ENCODE measurements at places on chromosomes 5 and 9.

- no peak for DNase-seq
Observed at GRCh38 chr9:27792971-27793689, 219.8 kb upstream of the C9orf72 start.

- peak; percentile 20 for DNase-seq
Observed at GRCh38 chr9:127803507-127804352, 1.0 kb downstream of the FPGS start.

GRCh38 chr5:14464671-14465070 lies 116.9 kb upstream of the OTULINL start:
- no peak for DNase-seq

- DNase-seq = no peak
Observed at GRCh38 chr5:40631236-40631635, 48.5 kb upstream of the PTGER4 start.

GRCh38 chr5:122967085-122967484 lies 69.4 kb downstream of the PPIC start:
- DNase-seq = no peak

DNA sequence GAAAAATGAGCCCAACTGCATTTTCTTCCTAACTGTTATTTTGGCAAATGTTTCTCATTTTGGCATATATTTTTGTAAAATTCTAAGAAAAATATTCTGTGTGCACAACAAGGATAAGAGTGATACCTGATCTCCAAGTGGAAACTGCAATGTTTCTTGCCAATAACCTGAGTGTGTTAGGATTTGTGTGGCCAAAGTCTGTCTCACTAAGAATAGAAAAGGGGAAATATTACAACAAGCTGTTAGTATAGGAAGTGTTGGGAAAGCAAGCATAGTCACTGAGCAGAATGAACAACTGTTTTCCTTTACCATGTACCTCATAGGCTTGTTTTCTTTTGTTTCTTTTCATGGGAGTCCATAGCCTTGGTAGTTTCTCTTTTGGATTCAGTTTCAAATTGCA lies 624.2 kb downstream of the MTRR start:
- no peak for DNase-seq

GRCh38 chr5:154487541-154487940 lies 9.5 kb upstream of the HAND1 start:
- DNase-seq = no peak

GRCh38 chr5:168422431-168422830 lies 63.8 kb upstream of the RARS1 start:
- DNase-seq = no peak

- DNase-seq = peak; percentile 12
Observed at GRCh38 chr9:124665391-124666058, 105.6 kb downstream of the NR6A1 start.

GRCh38 chr9:107833295-107833694 lies 343.7 kb upstream of the KLF4 start:
- peak; percentile 9 for DNase-seq

DNA sequence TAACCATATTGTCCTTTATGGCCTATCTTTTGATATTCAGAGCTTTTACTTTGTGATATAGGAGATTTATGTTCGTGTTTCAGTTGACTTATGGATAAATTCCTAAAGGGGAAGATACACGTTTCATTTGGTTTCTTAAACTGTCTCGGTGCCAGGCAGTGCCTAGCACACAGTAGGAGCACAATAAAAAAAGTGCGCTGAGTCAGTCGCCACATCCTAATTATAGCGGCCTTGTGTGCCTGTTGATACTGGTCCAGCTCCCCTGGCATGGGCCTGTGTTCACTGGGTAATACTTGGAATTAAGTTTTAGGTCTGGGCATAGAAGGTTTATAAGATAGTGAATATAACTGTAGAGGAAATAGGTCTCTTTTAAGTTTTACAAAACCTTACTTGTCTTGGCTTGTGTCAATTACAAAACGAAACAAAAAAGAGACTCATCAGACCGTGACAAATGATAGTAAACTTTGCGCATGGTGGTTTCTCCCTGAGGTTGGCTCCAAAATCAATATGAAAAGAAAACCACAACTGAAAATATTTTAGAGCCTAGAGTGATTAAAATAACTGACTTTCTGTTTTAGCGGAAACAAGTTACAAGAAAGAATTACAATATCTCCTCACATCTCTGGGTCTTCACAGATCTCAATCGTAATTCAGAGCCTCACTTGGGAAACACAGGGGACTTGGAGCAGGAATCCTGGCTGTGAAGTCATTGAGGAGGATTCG lies 84.8 kb downstream of the MVB12B start:
- DNase-seq = no peak

DNA sequence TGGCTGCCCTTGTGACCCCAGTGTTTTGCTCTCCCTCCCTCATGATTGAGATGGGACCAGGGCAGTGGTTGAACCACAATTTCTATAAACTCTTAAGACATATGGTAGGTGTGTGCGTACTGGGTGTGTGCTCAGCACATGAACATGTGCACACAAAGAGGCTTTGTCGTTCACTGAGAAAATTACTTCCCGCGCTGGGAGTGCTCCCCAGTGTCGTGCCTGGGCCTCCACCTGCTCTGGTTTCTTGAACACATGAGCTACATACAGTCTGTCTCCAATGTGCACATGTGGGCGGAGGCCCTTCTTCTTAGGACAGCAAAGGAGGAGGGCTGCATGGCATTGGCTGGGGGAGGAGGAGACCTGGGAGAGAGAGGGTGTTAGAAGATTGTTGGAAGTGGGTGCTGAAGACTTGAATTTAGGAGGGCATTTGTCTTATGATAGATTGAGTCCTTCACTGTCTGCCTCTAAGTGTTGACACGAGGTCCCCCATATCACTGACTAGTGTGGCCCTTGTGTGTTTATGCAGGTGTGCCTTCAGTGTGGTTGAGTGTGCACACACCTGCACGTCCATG lies 170.0 kb downstream of the CACNA1B start:
- no peak for DNase-seq

DNA sequence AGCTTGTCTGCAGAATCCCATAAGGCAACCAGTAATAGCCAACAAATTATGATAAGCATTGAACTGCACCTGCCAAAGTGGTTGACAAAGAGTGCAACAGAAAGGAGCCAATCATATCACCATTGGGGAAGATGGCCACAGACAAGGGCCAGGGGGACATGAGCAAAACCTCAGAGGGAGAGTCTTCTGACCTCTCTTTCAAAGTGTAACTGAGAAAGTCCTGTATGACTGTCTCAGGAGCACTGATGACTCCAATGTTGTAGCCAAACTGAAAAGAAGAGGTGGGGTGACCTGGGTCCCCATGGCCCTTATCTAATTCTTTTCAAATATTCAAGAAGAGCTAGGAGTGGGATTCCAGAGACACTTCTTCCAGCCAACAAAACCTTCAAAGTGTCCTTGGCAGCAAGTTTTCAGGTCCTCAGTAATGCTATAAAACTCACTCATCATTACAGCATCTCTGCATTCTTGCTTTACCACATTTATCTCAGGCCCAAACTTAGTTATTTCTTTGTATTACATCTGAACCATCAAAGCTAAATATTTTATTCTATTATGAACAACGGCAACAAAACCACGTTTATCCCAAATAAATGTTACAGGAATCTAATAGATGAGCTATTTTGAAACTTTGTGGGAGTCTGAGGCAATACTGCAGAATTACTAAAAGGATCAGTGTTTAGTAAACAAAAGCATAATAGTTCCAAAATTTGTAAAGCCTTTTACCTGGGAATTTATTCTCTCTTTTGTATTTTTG lies 24.4 kb downstream of the FBLL1 start:
- peak; percentile 62 for DNase-seq

- DNase-seq = no peak
Observed at GRCh38 chr5:32450952-32451351, 6.4 kb upstream of the ZFR start.

DNA sequence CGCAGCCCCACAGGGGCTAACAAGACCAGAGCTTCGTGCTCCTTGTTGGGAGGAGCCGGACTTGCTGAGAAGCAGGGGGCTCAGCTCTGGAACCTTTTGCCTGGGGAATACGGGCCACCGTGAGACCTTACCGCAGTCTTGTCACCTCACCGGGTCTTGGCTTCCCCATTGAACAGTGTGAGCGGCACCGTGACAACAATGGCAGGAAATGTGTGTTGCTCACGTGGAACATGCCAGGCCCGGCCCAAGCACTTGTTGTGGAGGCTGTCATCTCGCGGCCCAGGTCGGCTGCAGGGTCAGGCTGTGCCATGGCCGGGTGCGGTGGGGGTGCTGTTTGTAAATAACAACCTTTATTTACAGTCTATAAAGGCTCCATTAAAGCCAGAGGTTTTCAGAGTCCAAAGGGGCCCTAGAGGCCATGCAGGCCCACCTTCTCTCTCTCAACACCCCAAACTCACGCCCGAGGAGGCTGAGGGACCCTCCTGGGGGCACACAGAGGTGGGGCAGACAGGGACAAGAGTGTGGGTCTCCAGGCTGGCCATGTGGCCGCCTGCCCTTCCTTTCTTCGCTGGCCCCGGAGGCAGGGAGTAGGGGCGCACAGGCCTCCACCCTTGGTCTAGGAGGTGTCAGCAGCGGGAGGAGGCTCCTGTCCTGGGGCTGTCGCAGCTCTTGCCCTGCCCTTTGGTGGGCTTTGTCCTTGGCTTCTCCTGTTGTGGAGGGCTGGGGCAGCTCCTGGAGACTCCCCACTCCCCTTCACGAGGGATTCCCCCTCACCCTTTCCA lies 79.7 kb downstream of the TSPAN17 start:
- DNase-seq = no peak

GRCh38 chr5:107799306-107799705 lies 128.6 kb upstream of the EFNA5 start:
- no peak for DNase-seq

- peak; percentile 91 for DNase-seq
Observed at GRCh38 chr9:136564379-136564988, 18.6 kb upstream of the NOTCH1 start.

DNA sequence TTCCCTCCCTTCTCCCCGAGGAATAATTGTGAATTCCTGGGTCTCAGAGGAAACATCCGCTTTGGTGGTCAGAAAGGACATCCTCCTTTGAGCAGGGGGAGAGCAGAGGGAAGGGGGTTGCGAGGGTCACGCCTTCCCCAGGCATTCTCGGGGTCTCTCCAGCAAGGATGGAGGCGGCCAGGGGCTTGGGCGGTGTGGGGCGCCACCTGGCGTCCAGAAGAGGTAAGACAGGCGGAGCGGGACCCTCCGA lies 129.1 kb downstream of the KCNIP1 start:
- DNase-seq = no peak

DNA sequence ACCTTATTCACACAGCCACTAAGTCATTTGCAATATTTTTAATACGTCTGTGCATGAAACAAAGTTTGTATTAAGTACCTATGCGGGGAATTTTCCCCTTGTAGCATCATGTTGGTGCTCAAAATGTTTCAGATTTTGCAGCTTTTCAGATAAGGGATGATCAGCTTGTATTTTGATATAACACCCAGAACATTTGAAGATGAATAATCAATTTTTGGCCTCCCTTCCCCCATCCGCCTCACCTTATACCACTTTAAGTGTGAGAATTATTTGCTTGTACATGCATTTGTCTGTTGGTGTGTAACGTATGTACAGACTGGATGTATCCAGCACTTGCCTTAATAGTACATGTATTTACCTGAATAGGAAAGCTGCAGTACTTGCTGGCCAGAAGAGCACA lies 1.7 kb downstream of the JAK2 start:
- no peak for DNase-seq

GRCh38 chr5:172901788-172902496 lies 57.3 kb upstream of the RPL26L1 start:
- DNase-seq = peak; percentile 78

DNA sequence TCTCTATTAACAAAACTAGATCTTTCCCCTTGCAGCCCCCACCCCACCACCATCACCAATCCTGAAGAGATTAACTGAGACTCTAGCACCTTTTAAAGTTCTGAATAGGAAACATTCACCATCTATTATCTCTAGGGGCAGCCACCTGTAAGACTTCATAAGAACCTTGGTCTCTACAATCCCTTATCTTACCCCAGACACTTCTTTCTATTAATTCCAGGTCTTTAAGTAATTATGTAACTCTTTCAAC lies 180.2 kb upstream of the FBXL17 start:
- no peak for DNase-seq

DNA sequence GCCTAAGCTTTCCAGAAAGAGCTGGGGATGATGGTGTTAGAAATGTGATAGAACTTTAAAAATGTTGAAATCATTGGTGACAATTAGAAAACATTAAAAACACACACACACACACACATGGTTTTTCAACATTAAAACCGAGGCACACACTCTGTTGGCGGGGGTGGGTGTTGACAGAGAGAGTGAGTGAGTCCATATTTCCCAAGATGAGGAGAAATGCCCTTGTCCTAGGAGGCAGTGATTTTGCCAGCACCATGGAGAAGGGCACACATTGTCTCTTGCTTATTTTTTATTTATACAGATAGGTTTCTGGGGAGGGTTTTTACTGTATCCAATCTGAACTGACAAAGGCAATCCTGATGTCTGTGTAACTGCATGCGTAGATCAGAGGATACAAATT lies 152.5 kb downstream of the INSYN2B start:
- DNase-seq = no peak

GRCh38 chr9:38176251-38176650 lies 107.2 kb upstream of the SHB start:
- DNase-seq = no peak

DNA sequence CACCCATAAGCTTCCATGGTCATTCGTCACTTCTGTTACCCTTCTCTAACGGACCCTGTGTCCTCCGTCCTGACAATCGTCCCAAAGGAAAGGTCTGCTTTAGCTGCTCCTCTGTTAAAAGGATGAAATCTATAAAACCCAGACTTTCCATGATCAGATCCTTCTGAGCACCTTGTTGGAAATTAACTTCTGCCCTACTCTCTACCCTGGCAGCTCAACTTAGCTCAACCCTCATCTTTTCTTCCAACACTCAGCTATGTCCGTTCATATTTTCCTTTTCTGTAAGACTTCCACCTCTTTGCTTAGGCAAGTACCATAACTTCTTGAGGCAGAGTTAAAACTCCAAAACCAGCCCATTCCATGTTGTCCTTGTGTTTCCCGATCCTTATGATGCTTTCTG lies 205.4 kb downstream of the SPATA31A6 start:
- no peak for DNase-seq

DNA sequence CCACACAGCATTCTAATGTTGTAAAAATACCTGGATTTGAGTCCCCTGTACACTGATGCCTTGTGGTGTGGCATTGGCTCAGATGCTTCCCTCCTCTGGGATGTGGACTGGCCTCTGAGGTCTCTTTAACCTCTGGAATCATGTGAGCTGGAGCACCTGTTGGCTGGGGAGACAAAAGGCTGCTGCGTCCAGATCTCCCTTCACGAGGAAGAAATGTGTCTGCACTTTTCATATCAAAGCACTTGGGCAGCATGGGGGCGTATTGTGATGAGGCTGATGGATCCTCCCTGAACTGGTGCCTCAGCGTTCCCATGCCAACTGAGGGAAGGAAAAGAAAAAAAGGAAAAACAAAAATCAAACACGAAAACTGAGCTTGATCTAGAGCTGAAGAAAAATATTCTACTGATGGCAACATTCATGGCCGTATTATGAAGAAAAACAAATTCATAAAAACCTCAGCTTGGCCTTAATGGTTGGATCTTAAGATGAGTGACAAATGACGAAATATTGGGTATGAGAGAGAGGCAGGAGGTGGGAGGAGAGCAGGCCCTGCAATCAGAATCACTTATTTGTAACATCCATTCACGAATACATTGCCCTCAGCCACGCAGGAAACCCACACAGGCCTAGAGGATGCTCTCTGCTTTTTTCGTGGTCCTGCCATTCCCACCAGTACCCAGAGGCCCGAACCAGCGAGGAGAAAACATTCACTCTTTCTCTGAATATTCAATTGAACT lies 26.2 kb downstream of the GRIA1 start:
- no peak for DNase-seq

- peak; percentile 58 for DNase-seq
Observed at GRCh38 chr9:21684831-21685362, 117.5 kb upstream of the MTAP start.

GRCh38 chr5:169856571-169856970 lies 123.7 kb downstream of the INSYN2B start:
- DNase-seq = peak; percentile 74
